ENCODE measurements at places on chromosomes 2 and 18.

- no peak for DNase-seq
Observed at GRCh38 chr18:28176698-28176947, 307 bp downstream of the CDH2 start.

GRCh38 chr2:229616433-229616832, 97.9 kb downstream of the DNER start:
- DNase-seq: peak; percentile 5

DNA sequence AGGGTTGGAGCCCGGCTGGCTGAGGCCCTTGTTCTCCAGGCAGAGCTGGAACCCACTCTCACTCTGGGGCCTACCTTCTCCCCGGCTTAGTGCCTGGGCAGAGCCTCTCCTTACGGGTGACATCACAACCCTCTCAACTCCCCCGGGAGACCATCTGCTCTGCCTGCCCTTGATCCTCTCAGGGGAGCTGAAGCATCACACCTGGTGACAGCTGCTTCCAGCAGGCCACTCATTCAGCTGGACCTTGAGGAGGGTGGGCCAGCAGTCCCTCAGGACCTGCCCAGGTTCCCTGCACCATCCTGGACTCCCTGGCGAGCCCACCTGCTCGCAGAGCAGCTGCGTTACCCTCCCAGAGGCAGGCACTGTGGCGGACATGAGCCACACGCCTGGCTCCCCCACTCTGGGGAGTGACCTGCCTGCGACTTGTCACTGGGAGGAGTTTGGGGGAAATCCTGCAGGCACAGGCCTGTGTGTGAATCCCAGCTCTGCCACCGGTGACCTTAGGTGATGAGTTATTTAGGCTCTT, 13.1 kb downstream of the HS6ST1 start:
- no peak for DNase-seq

- DNase-seq: no peak
Observed at GRCh38 chr18:30440351-30440750, 602.2 kb downstream of the DSC3 start.

GRCh38 chr2:145007960-145008263, 488.0 kb upstream of the ZEB2 start:
- no peak for DNase-seq

GRCh38 chr2:136783856-136784255, 18.5 kb downstream of the THSD7B start:
- DNase-seq: no peak

DNA sequence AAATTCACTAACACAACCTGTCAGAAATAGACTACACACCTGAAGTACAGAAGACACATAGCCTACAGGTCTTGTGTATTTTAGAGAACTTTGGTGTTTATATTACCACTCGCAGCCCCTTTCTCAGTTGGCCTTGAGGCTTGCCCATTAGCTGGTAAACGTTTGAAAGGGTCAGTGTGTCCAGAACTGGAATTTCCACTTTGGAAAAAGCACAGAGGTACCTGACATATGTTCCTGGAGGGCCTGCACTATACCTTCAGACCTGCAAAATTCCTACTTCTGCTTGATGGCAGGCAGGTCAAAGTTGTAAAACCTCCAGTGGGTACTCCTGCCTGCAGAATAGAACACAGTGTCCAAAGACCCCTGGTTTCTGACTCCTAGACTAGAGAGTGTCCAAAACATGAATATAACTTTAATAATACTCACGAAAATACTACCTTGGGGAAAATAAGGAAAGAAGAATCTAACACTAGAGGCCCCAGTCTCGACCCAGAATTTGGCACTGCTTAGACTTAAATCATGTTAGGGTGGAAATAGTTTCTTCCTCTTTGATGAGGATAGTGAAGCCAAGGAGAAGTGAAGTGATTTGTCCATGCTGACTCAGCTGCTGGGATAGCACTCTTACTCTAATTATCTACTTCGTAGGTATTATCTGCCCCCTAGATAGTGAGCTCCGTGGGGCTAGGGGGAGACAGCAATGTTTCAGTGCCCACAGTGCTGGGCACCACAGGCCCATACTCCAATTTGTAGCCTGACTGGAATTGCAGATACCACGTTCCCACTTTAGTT, 2.8 kb downstream of the KCTD1 start:
- DNase-seq: no peak

GRCh38 chr2:159201360-159202063, 85.0 kb downstream of the WDSUB1 start:
- DNase-seq: no peak

GRCh38 chr18:23422751-23423418, 30.2 kb upstream of the RIOK3 start:
- peak; percentile 99 for DNase-seq

GRCh38 chr2:48583961-48584360, 33.7 kb upstream of the GTF2A1L start:
- no peak for DNase-seq

GRCh38 chr2:119367472-119368099, 809 bp downstream of the DBI start:
- DNase-seq: no peak

Measured in MV-4-11 (cell line).